Hepatic stellate cell (primary cell): ENCODE measurements at places on chromosomes 11 and 22.
A peak's percentile ranks its signal among the peaks of the same experiment; 100 is the strongest.

GRCh38 chr22:49096476-49096875 is 731.2 kb downstream of the BRD1 start:
- no peak for DNase-seq

DNA sequence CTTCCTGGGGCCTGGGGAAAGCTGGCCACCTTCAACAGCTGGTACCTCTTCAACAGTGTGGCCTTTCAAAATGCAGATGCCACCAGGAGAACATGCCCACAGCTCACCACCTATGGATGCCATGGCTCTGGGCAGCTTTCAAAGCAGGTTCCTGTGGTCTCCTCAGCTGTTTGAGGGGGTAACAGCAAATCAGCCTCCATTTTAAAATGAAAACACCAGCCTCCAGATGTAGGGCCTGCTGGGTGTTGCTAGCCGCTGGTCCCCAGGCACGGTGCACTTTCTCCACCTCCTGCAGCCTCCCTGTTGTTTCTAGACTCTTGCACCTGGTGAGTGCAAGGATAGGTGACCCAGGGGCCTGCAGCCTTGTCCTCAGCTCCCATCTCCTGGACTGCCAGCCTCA is 10.0 kb downstream of the CDPF1 start:
- DNase-seq = no peak

- DNase-seq = no peak
Observed at GRCh38 chr11:48101958-48102357, 114.7 kb upstream of the OR4B1 start.

- peak; percentile 24 for DNase-seq
Observed at GRCh38 chr11:125210066-125210465, 45.5 kb downstream of the PKNOX2 start.

DNA sequence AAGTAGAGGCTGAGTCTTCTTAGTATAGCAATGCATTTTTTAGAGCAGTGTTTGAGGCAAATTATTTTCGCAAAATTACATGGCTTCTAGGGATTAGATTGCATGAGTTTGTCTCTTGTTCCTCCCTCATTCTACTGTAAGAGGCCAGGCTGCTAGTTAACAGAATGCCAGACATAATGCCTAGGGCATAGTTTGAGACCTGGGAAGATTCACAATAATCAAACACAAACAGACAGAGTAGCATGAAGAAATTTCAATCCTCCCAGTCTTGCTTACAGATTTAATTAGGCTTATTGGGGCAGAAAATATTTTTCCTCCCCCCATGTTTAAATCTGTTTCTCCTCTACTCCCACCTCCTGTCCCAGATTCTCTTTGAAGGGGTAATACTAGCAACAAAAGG is 48.3 kb downstream of the ARHGEF12 start:
- no peak for DNase-seq

GRCh38 chr22:36701965-36702621 is 1.5 kb downstream of the CACNG2 start:
- DNase-seq = no peak

GRCh38 chr22:50687829-50688228 is 15.2 kb downstream of the SHANK3 start:
- DNase-seq = no peak

GRCh38 chr11:69210310-69211035 is 54.7 kb downstream of the SMIM38 start:
- DNase-seq = peak; percentile 31

DNA sequence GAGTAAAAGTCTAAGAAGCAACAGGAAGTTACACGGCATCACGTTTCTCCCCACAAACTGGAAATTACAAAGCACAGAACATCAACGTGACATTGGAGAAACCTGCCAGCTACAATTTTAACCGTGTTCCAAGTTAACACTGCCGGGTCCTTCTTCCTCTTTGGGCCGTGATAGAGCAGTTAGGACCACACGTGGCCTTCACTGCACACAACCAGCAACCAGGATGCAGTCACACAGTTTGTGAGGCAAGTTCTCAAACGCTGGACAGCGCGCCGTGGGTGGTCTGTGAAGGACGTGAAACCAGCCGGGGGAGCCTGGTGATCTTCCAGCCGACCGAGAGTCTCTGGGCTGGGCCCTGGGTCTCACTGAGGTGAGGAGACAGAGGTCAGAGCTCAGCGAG is 14.6 kb downstream of the C11orf21 start:
- DNase-seq = no peak

GRCh38 chr22:41914611-41915034 is 251 bp downstream of the SHISA8 start:
- no peak for DNase-seq

GRCh38 chr11:124069429-124070401 is 28.6 kb upstream of the OR10G7 start:
- DNase-seq = no peak

DNA sequence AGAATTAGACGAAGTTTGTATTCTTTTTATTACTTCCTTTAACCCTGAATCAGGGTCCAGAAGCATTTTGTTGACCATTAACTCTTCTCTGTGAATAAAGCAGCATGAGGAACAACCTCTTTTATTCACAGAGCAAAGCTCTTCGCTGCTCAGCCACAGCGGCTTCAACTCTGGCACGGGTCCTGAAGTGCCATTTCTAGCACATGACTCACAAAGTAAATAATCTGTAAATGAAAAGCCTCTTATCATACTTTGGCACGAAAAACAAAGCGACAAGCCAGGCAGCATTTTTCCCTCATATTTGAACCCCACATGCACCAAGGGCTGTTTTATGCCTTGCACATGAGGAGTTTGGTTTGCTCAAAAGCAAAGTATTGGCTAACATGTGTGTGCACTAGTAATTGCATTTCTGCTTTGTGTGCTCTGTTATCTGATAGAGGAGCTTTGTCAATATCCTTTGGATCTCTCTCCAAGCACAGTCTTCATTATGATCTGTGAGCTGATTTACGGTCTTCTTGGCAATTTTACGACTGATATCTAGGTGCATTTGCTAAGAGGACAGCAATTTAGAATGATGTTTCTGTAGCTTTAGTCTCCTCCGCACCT is 33.0 kb upstream of the APOBEC3A start:
- DNase-seq = peak; percentile 70

DNA sequence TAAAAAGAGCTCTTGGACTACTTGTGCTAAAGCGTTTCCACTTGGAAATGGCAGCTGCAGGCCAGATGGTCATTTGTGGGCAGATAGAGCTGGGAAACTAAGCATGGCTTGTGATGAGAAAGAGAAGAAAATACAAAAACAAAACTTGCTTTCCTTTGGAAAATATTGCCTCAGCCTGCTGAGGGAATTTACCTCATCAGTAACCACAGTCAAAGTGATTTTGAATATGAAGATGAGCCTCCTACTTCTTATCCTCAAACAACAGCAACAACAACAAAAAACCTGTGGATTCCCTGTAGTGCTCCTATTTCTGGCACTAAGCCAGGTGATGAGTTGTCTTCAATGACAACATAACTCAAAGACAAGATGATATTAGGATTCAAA is 62.7 kb upstream of the FIBIN start:
- no peak for DNase-seq

GRCh38 chr11:120344302-120345004 is 8.2 kb downstream of the ARHGEF12 start:
- no peak for DNase-seq

- no peak for DNase-seq
Observed at GRCh38 chr11:57279116-57279515, 42.1 kb upstream of the APLNR start.

DNA sequence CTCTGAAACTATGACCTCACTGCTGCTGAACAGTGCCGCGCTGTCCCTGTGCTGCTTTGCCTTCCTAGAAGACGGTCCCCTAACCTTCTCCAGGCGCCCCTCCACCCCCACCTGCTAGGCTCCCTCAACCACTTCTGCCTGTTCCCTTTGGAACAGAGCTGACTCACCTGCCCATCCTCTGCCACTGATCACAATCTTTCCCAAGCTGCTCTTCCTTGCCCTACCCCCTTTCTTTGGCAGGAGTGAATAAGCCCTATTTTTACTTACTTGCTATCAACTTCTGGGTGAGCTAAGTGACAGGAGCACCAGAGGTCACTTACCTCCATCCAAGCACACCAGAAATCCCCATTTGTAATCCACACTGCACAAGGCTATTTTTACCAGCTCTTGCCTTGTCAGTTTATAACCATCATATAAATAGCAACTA is 116.0 kb upstream of the BID start:
- DNase-seq = no peak

DNA sequence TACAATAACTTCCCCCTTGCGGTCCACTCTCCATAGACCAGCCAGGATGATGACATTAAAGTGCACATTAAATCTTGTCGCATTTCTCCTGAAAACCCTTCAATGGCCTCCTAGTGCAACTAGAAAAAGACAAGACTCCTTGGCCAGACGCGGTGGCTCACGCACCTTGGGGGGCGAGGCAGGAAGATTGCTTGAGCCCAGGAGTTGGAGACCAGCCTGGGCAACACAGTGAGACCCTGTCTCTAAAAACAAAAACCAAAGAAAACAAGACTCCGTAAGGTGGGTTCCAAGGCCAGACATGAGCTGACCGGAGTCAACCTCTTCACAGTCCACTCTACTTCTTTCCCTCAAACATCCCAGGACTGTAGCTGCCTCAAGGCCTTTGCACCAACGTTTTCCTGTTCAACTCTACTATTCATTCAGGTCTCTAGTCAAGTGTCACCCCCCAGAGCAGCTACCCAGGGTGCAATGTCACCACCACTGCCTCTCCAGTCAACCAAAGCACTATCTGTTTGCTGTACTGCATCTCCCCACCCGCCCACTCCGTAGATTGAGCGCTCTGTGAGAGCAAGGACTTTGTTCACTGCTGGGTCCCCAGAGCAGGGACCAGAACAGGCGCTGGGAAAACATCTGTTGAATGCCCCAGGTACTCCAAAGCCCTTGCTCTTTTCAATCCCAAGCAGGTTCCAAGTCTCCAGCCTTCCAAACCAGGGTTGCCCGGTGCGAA is 739 bp downstream of the ZMAT5 start:
- no peak for DNase-seq

DNA sequence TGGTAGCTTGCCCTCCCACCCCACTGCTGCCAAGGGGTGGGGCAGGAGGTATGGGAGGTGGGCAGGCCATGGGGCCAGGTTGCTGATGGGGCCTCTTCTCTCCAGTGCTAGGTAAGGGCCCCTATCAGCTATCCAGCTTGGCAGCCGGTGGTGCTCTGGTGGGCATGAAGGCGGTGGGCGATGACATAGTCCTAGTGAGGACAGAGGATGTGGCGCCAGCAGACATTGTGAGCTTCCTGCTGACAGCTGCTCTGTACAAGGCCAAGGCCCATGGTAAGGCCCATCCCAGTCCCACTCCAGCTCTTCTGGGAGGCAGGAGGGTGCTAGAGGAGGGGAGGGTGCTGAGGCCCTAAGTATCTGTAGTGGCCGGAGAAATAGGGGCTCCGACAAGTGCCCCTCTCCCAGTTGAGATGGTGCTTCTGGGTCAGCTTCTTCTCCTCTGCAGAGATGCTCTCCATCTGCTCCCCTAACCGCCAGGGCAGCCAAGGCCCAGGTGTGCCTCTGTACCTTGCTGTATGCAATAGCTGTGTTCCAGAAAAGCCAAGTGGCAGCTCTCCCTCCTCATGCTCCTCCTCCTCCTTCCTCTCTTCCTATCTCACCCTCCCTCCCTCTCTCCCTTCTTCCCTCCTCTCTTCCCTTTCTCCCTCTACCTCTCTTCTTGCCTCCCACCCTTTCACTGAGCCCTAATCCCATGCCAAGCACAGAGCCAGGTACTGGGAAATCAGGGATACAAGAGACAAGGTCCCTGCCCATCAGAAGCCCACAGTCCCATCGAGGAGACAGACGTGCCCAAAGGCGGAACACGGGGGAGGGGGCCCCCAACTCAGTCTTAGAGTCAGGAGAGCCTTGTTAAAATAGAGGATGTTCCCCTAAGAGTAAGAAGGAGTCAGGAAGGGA is 55.3 kb downstream of the OTOG start:
- DNase-seq = no peak

- DNase-seq = no peak
Observed at GRCh38 chr22:33303099-33303498, 244.9 kb upstream of the SYN3 start.

GRCh38 chr11:6855971-6856541 is 6.8 kb upstream of the OR10A2 start:
- DNase-seq = no peak

GRCh38 chr11:110856996-110857812 is 145.0 kb upstream of the ARHGAP20 start:
- DNase-seq = no peak

GRCh38 chr22:30531651-30532608 is 14.6 kb downstream of the SEC14L6 start:
- no peak for DNase-seq

DNA sequence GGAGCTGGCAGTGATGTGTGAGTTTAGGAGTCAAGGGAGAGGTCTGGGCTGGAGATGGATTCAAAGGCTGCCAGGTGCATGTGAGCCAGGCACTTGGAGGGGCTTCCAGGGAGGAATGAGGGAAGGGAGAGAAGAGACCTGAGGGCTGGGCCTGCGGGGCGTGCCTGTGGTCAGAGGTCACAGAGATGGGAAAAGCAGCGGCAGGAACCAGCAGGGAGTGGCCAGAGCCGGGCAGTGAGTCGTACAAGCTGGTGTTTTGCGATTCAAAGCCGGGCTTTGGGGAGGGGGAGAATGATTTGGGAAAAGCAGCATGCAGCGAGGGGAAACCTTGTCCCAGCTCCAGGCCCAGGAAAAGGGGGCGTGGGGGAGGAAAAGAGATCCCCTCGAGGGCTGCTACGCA is 96.9 kb upstream of the RTL6 start:
- DNase-seq = no peak

DNA sequence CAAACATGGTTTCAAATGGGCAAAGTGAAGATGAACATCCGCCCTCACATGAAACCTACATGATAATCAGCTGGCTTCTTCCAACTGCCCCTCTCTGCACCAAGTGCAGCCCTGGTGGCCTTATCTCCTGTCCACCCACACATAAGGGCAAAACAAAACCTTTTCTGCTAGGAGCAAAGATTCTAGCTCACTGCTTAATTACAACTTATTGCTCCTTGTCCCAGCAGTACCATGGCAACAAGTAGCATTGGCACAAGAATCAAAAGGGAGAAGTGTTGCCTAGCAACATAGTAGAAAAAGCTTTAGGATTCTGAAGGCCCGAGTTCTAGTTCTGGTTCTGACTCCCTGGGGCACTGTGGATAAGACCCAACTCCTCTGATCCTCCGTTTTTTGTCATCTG is 68.7 kb upstream of the BMAL1 start:
- DNase-seq = no peak

- peak; percentile 72 for DNase-seq
Observed at GRCh38 chr22:46052331-46052771, 75.4 kb upstream of the WNT7B start.

DNA sequence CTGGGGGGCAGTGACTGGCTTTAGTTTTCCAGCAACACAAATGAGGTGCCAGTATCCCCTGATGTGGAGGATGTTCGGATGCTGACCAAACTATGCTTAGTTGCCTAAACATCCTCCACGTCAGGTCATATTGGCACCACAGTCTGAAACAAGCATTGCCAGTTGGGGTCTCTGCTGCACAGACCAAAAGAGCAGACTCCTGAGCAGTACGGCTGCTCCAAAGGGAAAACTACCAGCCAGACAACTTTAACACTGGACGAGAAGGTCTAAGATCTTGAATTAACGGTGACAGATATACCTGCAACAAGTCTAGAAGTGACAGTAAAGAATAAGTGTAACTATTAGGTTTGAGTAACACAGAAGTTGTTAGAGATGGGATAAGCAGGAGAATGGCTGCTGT is 40.5 kb upstream of the CLTCL1 start:
- no peak for DNase-seq

GRCh38 chr11:109241988-109242536 is 179.9 kb upstream of the C11orf87 start:
- no peak for DNase-seq

- no peak for DNase-seq
Observed at GRCh38 chr22:26542831-26543230, 30.6 kb upstream of the TFIP11 start.
